ENCODE measurements at places on chromosomes 7 and 10. TPM values are rescaled to one million over a fixed set of nuclear protein-coding genes. Genes with fewer than 3 reads are reported as not detected.

DNA sequence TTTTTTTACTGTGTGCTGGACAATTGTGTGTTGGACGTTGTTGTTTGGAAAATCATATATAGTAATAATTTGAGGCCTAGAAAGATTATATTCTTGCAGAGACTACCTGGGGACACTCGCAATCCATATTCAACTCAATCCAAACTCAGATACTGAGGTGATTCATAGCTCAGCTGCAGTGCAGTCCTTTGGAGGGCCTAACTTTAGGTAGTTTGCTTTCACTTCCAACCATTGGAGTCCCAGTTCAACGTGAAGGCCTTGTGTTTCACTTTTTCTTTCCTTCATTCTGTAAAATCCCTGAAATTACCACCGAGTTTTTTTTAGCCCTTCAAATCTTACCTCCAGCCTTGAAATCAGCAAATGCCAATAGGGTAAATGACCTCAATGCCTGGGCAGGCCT lies 32.3 kb downstream of the ATRNL1 start:
- DNase-seq = no peak

Gene GARIN1A
- total RNA-seq = not detected

DNA sequence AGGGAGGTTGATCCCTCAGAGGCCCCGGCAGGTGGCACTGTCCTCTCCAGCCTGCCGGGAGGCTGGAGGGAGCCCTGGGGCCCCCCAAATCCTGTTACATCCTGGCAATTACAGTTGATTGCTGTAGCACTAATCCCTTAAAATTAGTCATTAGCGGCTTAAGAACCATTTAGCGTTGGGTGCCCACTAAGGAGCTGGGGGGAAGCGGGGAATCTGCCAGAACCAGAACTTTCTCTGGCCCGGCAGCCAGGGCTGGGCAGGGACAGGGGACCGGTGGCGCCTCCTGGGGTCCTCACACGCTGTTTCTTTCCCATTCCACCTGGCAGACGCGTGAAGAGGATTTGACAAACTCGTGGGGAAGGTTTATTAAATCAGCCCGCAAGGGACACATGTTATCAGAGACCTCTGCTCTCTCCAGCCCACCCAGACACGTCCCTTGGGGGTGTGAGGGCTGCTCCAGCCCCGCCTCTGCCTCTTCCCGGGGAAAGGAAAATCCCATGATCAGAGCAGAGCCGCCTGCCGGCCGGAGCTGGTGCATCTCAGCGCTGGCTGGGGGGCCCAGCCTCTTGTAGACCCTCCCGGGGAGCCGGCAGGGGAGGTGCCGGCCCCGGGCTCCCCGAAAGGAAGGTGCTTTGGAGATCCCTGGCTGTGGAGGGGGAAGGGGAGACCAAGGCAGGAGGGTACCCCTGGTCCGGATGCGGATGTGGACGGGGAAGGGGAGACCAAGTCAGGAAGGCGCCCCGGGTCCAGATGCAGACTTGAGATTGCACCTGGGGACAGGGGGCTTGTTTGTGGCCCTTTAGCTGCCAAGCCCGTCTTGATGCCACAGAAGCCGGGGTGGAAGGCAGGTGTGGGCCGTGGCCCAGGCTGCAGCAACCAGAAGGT lies 142.7 kb downstream of the ELFN1 start:
- no peak for DNase-seq

GRCh38 chr10:2948127-2948854 lies 119.1 kb upstream of the PFKP start:
- no peak for DNase-seq

Gene ETV1
- total RNA-seq = 35.3 TPM

Gene NKX2-3
- not detected for total RNA-seq

DNA sequence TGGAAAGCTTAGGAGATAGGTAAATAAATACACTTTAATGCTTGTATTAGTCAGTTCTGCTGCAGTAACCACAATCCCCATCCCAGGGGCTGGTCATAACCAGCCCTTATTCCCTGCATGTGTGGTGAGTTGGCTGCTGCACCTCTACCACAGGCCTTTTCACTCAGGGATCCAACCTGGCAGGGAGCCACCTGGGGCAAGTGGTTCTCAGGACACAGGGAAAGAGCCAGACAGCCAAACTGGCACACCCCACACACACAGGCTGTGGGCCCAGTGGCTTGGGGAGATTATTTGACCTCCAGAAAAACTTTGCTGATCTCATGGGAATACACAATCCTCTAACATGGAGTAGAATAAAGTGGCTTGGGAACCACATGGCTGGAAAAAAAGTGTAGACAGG lies 400.0 kb upstream of the RNF32 start:
- no peak for DNase-seq

Gene FAM237B
- not detected for total RNA-seq

GRCh38 chr7:3657206-3657605 lies 356.2 kb downstream of the SDK1 start:
- no peak for DNase-seq

GRCh38 chr7:25707768-25708620 lies 444.0 kb upstream of the NFE2L3 start:
- no peak for DNase-seq

- DNase-seq = no peak
Observed at GRCh38 chr10:3926258-3926657, 141.2 kb upstream of the KLF6 start.

DNA sequence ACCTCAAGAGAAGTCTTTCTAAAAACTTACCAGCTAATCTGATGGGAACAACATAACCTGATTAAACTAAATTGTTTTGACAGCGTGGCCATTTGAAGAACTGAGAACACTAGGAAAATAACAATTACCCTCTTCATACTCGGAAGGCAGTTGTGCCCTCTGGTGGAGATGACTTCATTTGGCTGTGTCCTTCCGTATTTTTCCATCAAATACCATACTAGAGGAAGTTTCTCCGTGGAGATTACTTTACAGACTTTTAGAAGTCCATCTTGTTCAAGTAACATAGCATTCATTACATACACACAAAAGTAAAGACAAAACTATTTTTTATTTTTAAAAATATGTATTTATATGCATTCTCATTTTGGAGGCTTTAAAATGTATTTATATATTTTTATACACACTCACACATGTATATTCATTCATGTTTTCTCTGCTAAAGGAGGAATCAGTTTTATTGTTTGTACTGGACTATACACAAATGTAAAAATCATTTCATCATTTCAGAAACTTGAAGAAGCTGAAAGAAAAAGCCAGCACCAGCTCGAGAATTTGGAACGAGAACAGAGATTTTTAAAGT lies 25.2 kb downstream of the SMNDC1 start:
- DNase-seq = peak; percentile 67

Gene GPR158
- not detected for total RNA-seq

Gene IDI2
- not detected for total RNA-seq

GRCh38 chr7:12629816-12630512 lies 57.5 kb upstream of the ARL4A start:
- DNase-seq = no peak

DNA sequence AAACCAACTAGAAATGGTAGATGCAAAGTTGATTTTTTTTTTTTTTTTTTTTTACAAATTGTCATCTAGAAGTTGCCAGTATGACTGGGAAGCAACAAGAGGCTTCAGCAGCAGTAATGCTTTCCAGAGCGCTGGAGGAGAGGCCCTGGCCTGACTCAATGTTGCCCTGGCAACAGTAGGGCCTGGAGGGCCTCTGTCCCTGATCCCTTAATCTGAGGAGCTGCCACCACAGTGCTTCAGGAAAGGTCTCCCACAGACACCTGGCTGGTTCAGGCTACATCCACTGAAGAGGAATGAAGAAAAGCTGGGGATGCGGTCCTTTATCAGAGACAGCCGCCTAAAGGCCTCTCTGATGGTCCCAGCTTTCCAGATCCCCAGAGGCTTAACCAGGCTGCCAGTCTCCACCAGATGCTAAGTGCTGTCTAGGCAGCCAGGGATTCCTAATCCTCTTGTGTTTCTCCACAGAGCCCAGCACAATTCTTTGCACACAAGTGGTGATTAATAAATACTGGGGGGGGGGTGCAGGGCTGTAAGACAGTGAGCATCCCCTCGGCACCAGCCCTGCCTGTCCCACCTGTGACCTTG lies 33.7 kb downstream of the ZNF777 start:
- DNase-seq = no peak

GRCh38 chr10:75887369-75887768 lies 455.9 kb downstream of the LRMDA start:
- DNase-seq = no peak

- DNase-seq = no peak
Observed at GRCh38 chr7:113880559-113880958, 38.2 kb downstream of the PPP1R3A start.

DNA sequence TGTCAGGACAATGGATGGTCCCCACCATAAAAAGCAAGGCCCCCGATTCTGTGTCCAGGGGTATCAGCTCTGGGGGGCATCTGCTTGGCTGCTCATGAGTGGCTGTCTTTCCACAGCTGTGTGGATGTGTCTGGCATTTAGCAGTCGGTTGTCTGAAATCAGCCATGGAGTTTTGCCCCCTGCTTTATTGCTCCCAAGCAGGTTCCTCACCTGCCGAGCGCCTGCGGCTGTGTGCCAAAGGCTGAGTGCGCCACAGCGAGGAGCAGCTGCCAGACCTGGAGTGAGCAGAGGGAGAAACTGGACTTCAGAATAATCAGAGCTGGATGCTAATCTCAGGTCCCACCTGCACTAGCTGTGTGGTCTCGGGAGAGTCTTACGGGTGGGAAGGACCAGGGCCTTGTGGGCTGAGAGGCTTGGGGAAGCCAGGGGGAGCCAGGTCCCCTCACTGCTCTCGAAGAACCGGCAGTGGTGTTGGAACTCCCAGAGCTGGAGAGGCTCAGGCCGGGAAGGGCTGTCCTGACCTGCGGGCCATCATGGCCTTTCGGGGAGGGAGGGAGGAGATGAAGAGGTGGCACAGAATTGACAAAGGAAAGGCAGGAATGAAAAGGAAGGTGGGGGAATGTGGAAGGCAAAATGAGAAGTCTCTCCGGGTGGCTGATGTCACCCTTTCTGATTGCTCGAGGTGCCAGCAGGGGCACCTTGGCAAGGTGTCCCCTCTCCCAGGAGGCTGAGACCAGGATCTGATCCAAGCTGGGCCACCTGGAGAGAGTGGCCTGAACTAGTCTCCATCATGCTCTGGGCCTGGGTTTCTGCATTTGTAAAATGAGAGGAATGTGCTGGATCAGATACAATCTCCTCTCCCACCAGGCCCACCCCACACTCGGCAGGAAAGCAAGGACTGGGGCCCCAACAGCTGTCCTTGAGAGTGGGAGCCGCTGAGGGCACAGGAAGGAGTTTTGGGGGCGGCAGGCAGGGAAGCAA lies 30.2 kb upstream of the LEP start:
- no peak for DNase-seq

- no peak for DNase-seq
Observed at GRCh38 chr10:124667425-124668345, 76.5 kb downstream of the FAM53B start.

- DNase-seq = no peak
Observed at GRCh38 chr7:30027740-30028215, 434 bp upstream of the PLEKHA8 start.

DNA sequence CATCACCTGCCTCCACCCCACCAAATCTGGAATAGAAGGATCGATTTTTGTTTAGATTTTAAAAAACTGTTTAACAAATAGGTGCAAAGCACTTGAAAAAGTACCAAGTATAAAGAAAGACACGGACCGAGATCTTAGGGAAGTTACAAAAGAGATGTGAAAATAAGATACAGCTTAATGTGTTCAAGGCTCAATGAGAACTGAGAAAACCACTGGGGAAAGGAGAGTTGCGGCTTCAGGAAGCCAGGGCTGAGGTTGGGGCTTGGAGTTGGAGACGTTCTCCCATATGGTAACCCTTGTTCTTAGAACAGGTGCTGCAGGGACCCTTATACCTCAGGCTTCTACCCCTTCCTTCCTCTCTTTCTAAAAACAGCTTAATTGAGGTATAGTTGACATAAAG lies 140.2 kb downstream of the FANK1 start:
- DNase-seq = no peak

Gene FBXL13
- total RNA-seq = 12.9 TPM

- DNase-seq = no peak
Observed at GRCh38 chr10:68125772-68126171, 16.5 kb downstream of the MYPN start.

GRCh38 chr10:31677195-31678138 lies 251.2 kb downstream of the ARHGAP12 start:
- no peak for DNase-seq

Data from uterus (tissue), 4 donors.